Panc1 (cell line): ENCODE measurements at places on chromosomes 2 and 18.

DNA sequence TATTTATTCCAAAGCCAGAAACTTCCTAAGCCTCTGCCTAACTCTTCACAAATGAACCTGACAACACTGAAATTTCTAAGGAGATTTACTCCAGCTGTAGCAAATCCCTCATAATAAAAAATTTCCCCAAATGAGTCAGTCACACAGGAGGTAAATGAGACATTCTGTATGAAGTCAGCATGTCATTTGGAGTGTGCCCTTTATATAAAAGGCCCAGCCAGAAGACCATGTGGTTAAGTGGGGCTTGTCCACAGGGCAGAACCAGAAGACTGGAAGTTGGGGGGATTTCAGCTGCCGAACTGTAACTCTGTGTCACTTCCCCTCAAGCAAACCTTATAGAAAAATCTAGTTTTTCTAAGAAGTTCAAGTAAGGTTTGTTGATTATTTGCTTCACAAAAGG, 30.2 kb downstream of the NRP2 start:
- no peak for DNase-seq

DNA sequence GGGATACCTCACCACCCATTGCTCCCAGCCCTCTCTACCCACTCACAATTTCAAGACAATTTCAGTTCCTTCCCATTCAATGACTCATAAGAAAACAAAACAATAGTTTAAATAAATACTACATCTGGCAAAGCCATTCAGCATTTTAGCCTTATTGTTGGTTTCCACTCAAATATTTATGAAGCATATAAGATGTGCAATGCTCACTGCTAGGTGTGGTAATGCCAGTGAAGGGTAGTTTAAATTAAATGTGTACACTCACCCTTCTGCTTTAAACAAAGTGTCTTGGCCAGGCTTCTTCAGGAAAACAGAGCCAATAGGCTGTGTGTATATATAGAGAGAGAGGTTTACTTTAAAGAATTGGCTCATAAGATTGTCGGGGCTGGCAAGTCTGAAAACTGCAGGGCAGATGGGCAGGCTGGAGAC, 37.0 kb downstream of the INO80C start:
- peak; percentile 28 for DNase-seq

DNA sequence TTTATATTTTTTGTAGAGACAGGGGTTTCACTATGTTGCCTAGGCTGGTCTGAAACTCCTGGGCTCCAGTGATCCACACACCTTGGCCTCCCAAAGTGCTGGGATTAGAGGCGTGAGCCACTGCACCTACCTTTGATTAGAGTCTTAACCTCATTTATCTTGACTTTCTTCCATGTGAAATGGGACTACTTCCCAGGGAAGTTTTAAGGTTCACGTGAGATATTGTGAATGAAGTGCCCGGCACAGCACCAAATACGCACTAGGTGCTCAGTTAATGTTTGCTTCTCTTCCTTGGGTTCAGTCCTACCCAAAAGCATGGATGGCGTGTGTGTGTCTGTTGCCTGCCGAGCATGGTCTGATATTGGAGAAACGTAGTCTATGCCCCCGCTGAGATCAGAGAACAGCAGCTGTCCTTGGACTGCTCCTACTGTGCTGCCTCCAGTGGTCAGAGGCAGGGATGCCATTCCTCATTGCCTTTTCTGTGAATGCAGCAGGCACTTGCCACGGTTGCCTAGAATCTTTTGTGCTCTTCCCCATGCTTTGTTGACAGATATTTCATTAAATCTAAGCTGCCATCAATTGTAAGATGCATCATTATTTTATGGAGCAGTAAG, 12.3 kb upstream of the TFCP2L1 start:
- DNase-seq: peak; percentile 13

- DNase-seq: no peak
Observed at GRCh38 chr2:38601463-38602135, 1.1 kb downstream of the HNRNPLL start.

GRCh38 chr2:207073412-207073800, 92.3 kb downstream of the KLF7 start:
- DNase-seq: no peak

DNA sequence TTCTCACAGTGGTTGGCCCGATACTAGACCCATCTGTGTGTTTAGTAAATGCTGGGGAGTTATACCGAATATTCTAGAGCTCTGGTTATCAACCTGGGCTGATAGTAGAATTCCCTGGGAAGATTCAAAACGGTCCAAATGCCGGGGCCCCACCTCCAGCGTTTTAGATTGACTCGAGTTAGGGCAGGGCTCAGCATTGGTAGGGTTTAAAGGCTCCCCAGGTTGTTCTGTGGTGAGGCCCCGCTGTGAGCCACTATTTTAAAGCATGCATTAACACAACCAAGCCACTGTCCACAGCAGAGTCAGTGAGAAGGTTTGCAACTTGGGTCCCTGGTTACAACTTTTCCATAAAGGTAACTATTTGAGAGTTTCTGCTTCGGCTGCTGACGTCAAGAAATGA, 73.6 kb downstream of the DYSF start:
- DNase-seq: no peak

- no peak for DNase-seq
Observed at GRCh38 chr2:159094173-159094737, 125.8 kb downstream of the TANC1 start.

DNA sequence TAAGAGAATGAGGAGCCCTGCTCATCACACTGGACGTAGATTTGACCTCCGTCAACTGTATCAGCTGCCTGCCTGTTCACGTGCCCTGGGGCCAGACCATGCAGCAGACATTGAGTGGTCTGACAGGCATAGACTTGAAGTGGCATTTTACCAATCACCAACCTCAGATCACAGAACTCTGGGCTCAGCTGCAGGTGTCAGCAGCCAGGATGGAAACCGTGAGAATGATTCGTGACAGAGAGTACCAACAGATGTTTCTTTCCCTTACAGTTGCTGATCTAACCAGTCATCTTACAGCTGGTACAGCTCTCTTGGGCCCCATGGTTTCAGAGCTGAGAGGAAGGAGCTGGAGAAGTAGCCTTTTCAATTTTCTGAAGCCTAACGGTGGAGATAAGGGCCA, 148.9 kb downstream of the EN1 start:
- DNase-seq: no peak

DNA sequence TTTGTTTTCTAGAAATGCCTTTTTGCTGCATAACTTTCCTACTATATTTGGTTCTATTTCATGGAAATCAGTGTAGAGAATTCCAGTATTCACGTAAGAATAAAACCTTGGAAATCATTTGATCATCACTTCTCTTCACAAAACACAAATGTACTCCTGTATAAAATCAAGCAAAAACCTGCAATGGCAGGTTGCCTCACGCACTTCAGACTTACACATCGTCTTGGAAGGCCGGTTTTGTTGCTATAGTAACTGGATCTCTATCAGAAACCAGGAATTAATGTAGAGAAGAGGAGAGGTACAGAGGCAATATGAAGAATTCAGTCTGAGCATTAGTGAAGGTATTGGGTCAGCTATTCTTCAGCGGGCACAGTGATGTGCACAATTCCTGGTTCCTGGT, 370.7 kb upstream of the CYRIA start:
- no peak for DNase-seq

- DNase-seq: no peak
Observed at GRCh38 chr18:39318462-39318861, 1752.9 kb upstream of the CELF4 start.

- DNase-seq: no peak
Observed at GRCh38 chr2:189008555-189009262, 34.5 kb downstream of the COL3A1 start.

DNA sequence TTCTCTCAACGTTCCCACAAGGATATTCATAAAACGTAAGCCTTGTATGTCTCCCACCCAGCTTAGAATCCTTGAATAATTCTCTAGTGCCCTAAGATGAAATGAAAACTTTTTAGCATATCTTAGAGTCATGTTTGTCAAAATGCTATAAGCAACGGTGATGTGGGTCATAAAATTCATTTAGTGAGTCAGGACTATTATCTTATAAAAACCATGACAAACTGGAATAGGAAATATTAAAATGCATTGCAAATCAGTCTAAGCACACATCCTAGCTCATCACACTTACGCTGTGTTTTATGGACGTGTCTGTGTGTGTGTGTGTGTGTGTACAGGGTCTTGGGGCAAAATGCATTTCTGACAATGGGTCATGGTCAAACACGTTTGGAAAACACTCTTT, 119.9 kb upstream of the ST6GAL2 start:
- DNase-seq: no peak

DNA sequence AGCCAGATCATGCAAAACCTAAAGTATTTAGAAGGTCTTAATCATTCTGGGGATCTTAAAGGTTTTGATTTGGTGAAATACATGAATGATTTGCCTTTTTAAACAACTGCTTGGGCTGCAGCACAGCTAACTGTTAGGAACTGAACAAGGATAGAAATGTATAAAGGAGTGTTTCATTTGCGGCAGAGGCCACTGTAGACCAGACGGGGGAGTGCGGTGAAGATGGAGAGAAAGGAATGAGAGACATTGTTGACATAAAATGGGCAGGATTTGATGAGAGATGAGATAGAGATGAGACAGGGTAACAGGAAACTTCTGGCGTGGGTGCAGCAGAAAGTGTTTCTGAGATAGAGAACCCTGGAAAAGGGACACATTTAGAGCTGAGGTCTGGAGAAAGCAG, 308.1 kb downstream of the TMX3 start:
- DNase-seq: no peak

GRCh38 chr2:208062961-208063360, 37.6 kb upstream of the PLEKHM3 start:
- no peak for DNase-seq

- no peak for DNase-seq
Observed at GRCh38 chr2:200101922-200102321, 146.5 kb downstream of the MAIP1 start.

DNA sequence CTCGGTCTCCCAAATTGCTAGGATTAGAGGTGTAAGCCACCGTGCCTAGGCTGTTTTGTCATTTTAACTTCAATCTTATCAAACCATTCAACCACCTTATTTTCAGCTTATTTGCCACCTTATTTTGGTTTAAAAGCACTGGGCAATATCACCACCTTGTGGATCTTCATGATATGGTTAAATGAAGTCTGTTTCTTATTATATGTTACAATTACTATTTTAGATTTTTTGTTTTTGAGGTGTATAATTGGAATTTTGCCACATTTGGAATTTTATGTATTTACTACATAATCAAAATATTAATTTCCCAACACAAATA, 43.8 kb upstream of the SCN9A start:
- no peak for DNase-seq

DNA sequence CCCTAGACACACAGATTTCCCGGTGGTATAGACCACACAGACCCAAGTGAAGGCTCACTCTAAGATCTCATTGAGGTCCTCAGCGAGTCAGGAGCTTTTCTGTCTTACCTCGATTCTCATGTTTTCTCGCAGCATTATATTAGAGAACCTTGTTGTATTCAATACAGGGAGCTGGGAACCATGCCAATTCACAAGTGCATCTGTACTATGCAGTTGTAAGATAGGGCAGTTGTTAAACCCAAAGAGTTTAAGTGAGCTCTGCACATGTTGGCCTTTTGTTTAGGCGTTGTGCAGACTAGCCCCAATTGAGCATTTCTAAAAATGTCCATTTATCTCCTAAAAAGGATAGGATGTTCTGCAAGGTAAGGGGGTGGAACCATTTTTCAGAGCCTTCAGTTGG, 59.6 kb downstream of the FEZ2 start:
- no peak for DNase-seq

GRCh38 chr2:105515581-105516415, 116.9 kb upstream of the FHL2 start:
- DNase-seq: no peak

DNA sequence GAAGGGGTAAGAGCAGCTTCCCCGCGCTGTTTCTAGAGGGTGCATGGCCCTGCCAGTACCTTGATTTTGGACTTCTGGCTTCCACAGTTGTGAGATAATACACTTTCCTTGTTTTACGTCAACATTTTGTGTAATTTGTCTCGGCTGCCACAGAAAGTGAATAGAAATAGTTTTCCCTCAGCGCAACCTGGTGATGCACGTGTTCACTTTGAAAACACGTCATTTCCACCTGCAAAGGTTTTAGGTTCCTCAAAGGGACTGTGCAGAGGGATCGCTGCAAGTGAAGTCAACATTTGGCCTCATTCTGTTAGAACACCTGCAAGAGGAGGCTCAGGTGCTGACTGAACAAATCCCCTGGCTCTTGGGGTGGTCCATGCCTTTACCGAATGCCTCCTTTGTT, 71.7 kb downstream of the LONRF2 start:
- no peak for DNase-seq

DNA sequence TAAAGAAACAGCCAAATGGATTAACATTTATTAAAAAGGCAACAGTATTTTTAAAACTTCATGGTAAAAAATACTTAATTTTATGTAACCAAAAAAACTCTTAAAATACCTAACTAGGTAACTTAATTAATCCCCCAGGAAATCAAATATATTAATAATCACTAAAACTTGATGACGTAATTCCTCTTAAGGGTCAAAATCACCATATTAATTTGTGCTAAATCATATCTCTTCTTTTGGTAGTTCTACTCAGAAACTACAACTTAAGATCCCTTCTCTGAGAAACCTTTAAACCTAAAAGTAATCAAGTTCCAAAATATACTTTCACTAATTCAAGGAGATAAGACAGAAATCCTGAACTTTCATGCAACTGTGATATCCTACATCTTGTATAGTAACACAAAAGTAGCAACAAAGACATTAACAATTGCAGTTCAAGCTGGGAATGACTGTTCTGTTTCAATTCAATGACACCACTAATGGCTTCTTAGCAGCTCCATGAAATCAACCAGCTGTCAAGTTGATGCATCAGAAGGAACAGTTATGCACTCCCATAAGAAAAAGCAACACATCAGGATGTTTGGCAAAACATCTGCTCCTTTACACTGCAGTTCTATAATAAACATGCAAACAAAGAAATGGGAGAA, 4.0 kb downstream of the BAZ2B start:
- no peak for DNase-seq

DNA sequence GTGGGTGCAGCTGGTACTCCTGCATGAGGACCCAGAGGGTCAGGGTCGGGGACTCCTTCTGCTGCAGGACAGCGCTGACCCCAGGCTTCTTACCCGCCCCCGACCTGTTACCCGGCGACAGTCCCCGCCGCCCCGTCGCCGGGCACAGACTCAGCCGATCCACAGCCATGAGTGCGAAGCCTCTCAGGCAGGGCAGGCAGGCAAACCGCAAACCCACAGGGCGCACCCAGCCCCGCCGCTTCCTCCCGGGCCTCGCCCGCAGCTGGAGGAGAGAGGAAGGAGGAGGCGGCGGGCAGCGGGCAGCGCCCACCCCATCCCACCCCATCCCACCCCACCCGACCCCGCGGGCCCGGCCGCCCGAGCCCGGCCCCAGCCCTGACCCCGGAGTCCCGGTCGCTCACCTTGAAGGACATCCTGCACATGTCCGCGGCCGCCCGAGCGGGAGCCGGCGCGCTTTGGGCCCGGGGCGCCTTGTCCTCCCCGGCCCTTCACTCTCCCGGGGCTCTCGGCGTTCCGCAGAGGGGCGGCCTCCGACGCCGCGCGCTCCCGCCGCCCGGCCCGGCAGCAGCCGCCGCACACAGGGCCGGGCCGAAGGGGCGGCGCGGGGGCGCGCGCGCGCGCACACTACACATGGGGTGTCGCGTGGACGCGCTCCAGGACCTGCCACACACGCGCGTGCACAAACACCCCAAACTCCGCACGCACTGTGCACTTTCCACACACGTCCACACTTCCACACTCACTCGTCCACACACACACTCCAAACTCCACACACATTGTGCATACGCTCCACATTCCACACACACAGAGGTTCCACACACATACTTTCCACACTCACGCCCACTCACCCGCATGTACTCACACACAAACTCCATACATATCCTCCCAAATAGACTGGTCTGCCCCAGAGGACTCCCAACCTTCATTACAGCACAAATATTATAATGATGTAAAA, at the start of gene ANKRD29:
Gene ANKRD29, minus strand, starts transcription at position 603 of the 955 bp plus-strand sequence. Its CDS starts 181 bp downstream, at position 422.
- DNase-seq: no peak
